ENCODE measurements at places on chromosomes 1 and 21. TPM values are rescaled to one million over a fixed set of nuclear protein-coding genes. Genes with fewer than 3 reads are reported as not detected.

GRCh38 chr21:45551316-45551715 is 9.1 kb upstream of the SLC19A1 start:
- DNase-seq: no peak
- H3K27me3 ChIP-seq: no peaks in the 10 kb centered on the region
- no peak overlapping the region for H3K27ac ChIP-seq
- H3K36me3 ChIP-seq: no peaks in the 10 kb centered on the region
- H3K4me1 ChIP-seq: peaks cover 24% of the 10 kb centered on the region

Gene SIK1
- total RNA-seq: 2.7 TPM

DNA sequence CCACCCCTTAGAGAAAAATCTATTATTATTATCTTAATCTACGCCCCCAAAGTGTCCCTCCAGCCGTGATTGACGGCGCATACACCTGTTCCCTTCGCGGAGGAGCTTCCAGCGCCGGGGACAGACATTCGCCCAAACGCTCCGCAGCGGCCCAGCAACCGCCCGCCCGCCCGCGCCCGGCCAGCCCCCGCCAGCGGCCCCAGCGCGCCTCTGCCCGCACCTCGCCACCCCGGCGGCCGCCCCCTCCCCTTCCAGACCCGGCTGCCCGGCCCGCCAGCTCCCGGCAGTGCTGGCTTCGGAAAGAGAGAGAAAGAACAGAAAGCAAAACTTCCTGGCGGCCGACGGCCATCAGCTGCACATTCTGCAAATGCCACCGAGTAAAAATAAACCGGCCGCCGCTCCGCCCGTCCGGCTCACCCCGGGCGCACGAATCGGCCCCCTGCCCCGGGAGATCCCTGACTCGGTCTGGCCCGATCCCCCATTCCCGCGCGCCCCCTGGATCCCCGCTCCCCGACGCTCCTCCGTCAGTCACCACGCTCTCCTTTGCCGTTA is 1.6 kb downstream of the CASZ1 start:
- H3K27ac ChIP-seq: no peak overlapping the region
- no peaks in the 10 kb centered on the region for H3K36me3 ChIP-seq
- no peaks in the 10 kb centered on the region for H3K4me1 ChIP-seq
- DNase-seq: no peak

GRCh38 chr1:24536391-24536840 is 19.5 kb upstream of the NCMAP start:
- H3K36me3 ChIP-seq: no peaks in the 10 kb centered on the region
- DNase-seq: peak; percentile 84
- H3K4me3 ChIP-seq: peak overlapping the region; percentile 66
- H3K27ac ChIP-seq: peak overlapping the region; percentile 86

- no peak overlapping the region for H3K4me3 ChIP-seq
- peaks cover 46% of the 10 kb centered on the region for H3K4me1 ChIP-seq
- no peaks in the 10 kb centered on the region for H3K27me3 ChIP-seq
- no peak for DNase-seq
- no peak overlapping the region for H3K27ac ChIP-seq
These were observed 2.8 kb upstream of the INPP5B start for GRCh38 chr1:37949524-37950152.

Gene GCSAML
- not detected for total RNA-seq

Gene WNT2B
- not detected for total RNA-seq

Gene CYP2J2
- total RNA-seq: not detected

Gene ARHGAP29
- 0.04 TPM for total RNA-seq

Gene MRPL24
- total RNA-seq: 113 TPM

DNA sequence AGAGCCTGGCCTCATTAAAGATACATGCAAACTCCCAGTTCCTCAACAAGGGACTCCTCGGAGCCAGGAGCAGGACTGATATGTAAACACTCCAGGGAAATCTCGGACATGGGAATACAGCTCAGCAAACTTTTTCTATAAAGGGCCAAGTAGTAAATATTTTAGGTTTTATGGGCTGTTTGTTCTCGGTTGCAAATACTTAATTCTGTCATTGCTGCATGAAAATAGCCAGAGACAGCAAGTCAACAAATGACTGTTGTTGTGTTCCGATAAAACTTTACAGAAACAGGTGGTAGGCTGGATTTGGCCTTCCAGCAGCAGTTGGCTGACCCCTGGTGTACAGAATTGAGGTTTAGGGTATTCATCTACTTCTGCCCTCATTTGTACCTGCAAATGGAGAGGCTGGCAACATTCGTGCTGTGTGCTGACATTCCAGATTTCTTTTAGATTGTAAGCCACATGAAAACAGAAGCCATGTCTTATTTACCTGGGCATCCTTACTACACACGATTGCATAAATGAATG is 360.3 kb downstream of the NTNG1 start:
- no peak overlapping the region for H3K27ac ChIP-seq
- no peaks in the 10 kb centered on the region for H3K27me3 ChIP-seq
- DNase-seq: no peak
- peaks cover under 1% of the 10 kb centered on the region for H3K4me1 ChIP-seq

DNA sequence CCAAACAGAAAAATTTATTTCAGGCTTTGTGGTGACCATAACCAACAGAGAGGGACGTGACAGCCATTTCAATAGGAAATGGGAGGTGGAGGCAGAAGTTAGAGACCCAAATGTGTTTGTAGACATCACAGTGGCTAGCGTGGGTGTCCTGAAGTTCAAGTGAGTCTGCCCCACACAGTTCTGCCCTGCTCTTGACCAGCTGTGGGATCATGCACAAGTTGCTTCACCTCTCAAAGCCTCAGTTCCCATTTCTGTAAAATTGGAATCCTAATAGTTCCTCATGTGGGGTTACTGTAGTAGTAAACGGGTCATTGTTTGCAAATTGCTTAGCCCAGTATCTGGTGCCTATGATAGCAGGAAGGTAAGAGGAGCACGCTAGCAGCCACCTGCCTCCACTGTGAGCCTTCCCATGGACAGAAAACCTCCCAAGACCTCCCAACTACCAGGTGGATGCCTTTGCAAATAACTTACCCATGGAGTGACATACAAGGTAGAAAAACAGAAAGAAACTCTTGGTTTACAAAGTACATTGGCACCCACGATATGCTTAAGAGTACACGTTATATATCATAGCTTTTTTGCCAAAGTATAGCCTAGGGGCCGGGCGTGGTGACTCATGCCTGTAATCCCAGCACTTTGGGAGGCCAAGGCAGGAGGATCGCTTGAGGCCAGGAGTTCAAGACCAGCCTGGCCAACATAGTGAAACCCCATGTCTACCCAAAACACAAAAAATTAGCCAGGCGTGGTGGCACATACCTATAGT is 29.1 kb downstream of the FHAD1 start:
- no peak overlapping the region for H3K27ac ChIP-seq
- H3K27me3 ChIP-seq: no peaks in the 10 kb centered on the region
- no peak overlapping the region for H3K4me3 ChIP-seq

- no peak overlapping the region for H3K4me3 ChIP-seq
- H3K4me1 ChIP-seq: peaks cover 13% of the 10 kb centered on the region
- peak; percentile 78 for DNase-seq
These were observed 17.9 kb downstream of the TNFRSF25 start for GRCh38 chr1:6447818-6448748.

DNA sequence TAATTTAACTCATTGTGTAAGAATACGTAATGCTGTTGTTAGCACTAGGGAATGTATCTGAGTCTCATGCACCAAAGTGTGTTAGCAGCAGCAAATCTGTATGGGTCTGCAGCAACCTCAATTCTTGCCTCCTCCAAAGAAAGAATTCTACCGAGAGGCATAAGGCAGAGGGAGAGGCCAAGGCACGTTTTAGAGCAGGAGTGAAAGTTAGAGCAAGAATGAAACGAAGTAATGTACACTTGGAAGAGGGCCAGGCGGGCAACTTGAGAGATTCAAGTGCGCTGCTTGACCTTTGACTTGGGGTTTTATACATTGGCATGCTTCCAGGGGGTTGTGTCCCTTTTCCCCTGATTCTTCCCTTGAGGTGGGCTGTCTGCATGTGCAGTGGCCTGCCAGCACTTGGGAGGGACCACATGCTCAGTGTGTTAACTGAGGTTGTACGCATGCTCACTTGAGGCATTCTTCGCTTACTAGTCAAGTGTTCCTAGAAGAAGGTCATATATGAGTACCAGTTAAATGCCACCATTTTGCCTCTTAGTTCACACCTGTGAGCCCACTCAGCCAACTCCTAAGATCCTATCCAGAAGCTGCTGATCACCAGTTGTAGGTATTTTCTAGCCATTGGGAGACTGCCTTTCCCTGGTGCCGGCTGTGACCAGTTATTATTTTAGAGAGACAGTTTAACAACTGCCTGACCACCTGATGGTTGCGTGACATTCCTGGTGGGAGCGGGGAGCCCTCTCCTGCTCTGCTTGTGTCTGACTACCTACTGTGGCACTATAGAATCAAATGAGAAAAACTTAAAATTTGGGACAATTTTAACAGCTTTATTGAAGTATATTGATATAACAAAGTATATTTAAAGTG is 2.7 kb upstream of the CNN3 start:
- no peaks in the 10 kb centered on the region for H3K36me3 ChIP-seq
- H3K27me3 ChIP-seq: no peaks in the 10 kb centered on the region
- H3K4me3 ChIP-seq: no peak overlapping the region
- DNase-seq: no peak
- H3K27ac ChIP-seq: no peak overlapping the region

GRCh38 chr1:109764561-109765482 is 1.1 kb upstream of the EPS8L3 start:
- no peaks in the 10 kb centered on the region for H3K4me1 ChIP-seq
- H3K4me3 ChIP-seq: no peak overlapping the region
- no peaks in the 10 kb centered on the region for H3K36me3 ChIP-seq
- DNase-seq: no peak
- no peak overlapping the region for H3K27ac ChIP-seq

DNA sequence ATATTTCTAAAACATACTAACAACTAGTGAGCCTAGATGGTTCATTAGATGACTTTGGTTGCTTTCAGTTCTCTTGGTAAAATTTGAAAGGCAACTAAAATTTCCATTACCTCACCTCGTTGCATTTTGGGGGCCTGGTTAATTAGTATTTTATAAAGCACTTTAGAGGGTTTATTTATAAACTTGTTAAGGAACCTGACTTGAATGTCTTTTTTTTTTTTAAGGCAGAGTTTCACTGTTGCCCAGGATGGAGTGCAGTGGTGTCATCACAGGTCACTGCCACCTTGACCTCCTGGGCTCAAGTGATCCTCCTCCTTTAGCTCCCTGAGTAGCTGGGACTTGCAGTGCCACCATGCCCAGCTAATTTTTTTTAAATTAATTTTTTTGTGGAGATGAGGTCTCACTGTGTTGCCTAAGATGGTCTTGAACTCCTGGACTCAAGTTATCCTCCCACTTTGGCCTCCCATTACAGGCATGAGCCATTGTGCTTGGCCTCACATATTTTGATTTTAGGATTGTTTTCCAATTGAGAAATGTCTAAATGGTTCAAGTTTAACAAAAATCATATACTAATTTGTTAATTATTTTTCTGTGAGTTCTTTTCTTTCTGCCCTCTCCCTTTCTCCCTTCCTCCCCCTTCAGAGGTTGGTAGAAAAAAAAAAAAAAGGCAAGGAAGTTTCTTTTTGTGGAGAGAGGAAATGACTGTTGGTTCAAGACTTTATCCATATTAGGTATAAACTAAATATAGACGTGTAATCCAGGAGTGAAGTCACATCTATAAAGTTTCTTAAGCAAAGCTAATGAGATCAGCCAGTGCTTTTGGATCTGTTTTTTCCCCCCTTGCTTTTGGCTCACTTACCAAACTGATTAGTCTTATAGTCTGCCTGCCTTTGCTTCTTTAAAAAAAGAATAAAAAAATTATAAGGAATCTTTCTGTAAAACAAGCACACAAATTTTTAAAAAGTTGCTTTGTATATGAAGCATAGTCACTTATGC is 24.7 kb downstream of the CLIC4 start:
- peak; percentile 65 for DNase-seq
- no peaks in the 10 kb centered on the region for H3K36me3 ChIP-seq
- H3K27me3 ChIP-seq: no peaks in the 10 kb centered on the region

DNA sequence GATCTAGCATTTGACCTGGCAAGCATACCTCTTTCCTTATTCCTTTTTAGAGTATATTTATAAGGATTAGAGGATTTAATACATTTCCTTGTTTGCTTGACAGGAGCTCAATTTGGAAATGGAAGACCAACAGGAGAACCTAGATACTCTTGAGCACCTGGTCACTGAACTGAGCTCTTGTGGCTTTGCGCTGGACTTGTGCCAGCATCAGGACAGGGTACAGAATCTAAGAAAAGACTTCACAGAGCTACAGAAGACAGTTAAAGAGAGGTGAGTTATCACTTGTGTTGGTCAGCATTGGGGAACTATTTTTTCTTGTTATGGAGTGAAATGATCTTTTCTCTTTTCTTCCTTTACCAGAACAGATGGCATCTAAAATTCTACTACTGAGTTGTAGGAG is 123.4 kb upstream of the BMP8A start:
- no peaks in the 10 kb centered on the region for H3K4me1 ChIP-seq
- H3K4me3 ChIP-seq: no peak overlapping the region
- no peak overlapping the region for H3K27ac ChIP-seq
- H3K36me3 ChIP-seq: no peaks in the 10 kb centered on the region
- no peaks in the 10 kb centered on the region for H3K27me3 ChIP-seq

DNA sequence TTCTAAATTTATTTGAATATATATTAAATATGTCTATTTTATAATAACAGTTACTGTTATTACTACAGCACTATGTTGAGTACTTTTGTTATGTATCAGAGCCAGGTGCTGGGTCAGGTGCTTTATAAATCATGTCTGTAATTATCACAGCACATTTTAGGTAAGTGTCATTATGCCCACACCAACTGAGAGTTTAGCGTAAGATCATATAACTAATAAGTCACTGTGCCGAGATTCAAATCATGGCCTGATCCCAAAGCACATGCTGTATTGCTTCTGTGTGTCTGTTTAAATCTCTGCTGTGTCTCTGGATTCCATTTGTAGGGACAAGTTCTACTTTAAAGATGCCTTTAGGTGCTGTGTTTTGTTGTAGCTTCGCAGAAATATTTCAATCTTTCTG is 1.9 kb downstream of the GPSM2 start:
- no peak for DNase-seq
- peaks cover 3% of the 10 kb centered on the region for H3K27me3 ChIP-seq

- H3K27ac ChIP-seq: no peak overlapping the region
- no peak for DNase-seq
- H3K27me3 ChIP-seq: no peaks in the 10 kb centered on the region
- H3K4me1 ChIP-seq: peaks cover 11% of the 10 kb centered on the region
These were observed 15.0 kb downstream of the NES start for GRCh38 chr1:156662005-156662799.

GRCh38 chr1:115266729-115267421 is 71.2 kb downstream of the NGF start:
- DNase-seq: no peak
- H3K4me3 ChIP-seq: no peak overlapping the region
- H3K27ac ChIP-seq: no peak overlapping the region
- no peaks in the 10 kb centered on the region for H3K36me3 ChIP-seq

Gene CFHR1
- not detected for total RNA-seq

DNA sequence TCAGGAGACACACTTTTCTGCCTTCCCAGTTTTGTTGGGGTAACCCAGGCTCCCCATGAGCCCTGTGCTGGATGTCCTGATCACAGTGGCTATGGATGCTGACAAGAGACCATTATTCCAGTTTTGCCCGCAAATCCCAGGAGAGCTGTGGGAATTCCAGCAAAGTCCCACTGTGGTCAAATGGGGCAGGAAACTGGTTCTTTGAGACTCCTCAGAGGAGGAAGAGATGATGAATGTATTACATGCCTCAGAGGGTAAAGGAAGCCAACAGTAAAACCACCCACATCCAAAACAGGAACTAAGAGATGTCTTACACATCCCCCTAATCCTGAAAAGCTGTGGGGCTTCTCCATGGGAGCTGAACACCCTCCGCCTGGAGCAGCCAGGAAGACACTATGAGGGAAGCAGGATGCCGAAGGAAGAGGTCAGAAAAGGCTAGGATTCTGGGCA is 12.8 kb upstream of the MPZL1 start:
- H3K27me3 ChIP-seq: no peaks in the 10 kb centered on the region
- no peak for DNase-seq
- H3K4me3 ChIP-seq: no peak overlapping the region
- peaks cover 61% of the 10 kb centered on the region for H3K4me1 ChIP-seq

Gene PKLR
- not detected for total RNA-seq

Data from Karpas-422 (cell line).